ENCODE measurements at places on chromosomes 4 and X.

GRCh38 chrX:50721764-50722521 is 92.1 kb downstream of the SHROOM4 start:
- no peak for DNase-seq

- DNase-seq: no peak
These were observed 33.9 kb downstream of the RTL3 start for GRCh38 chrX:78624962-78625909.

DNA sequence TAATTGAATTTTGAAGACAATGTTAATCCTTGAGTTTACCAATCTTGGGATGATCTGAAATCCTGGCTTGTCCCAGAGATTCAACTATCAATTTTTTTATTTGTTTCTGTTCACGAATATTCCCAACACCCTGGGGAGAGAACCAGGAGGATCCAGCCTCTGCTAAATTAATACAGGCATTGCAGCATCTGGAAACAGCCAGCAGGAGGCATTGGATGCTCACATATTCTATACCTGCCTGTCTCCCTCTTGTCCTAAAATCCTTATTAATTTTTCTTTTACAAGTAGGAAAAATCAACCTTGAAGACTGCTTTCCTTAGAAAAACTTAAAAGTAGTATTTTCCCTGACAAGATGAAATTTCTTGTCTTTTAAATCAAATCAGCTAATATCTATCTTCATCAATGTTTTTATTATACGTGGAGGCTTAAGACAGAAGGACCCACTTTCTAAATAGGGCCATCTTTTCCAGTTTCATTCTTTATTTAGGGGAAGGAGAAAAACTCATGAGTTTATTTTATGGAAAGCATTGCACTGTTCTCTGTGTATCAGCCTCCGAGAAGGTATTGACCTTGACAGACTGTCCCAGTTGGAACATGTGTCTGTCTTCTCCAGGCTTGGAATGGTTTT is 102.4 kb downstream of the CLNK start:
- no peak for DNase-seq

GRCh38 chrX:110311437-110312230 is 6.3 kb downstream of the AMMECR1 start:
- DNase-seq: no peak

- no peak for DNase-seq
These were observed 3.2 kb upstream of the PCDH19 start for GRCh38 chrX:100413229-100413628.

- DNase-seq: peak; percentile 50
These were observed 754 bp downstream of the MTMR1 start for GRCh38 chrX:150693725-150694574.

- no peak for DNase-seq
These were observed 562.1 kb downstream of the TMA16 start for GRCh38 chr4:164056426-164057142.

DNA sequence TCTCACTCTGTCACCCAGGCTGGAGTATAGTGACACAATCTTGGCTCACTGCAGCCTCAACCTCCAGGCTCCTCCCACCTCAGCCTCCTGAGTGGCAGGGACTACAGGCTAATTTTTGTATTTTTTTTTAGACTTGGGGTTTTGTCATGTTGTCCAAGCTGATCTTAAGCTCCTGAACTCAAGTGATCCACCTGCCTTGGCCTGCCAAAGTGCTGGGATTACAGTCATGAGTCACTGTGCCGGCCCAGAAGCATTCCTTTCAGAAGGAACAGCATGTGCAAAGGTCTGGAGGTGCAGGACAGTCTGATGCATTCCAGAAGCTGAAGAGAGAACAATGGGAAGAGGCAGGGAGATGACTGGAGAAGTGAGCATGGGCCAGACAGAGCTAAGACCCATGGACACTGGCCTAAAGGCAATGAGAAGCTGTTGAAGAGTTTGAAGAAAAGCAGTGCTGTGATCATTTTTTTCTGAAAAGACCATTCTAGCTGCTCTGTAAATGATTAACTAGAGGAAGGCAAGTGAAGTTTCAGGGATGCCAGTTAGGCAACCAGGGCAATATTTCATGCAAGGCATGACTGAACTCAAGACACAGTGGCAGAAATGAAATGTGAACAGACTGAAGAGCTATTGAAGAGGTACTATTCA is 43.2 kb downstream of the MANBA start:
- DNase-seq: no peak

- no peak for DNase-seq
These were observed 639.6 kb downstream of the IQCM start for GRCh38 chr4:149176039-149176438.

DNA sequence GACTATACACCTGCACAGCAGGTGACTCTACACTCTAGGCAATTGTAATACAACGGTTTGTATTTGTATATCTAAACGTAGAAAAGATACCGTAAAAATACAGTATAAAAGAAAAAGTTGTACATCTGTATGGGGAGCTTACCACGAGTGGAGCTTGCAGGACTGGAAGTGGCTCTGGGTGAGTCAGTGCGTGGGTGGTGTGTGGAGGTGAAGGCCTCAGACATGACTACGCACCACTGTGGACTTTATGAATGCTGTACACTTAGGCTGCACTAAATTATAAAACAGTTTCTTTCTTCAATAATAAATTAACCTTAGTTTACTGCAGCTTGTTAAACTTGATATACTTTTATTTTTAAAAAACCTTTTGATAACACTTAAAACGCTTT is 85.0 kb upstream of the FAT1 start:
- DNase-seq: no peak

- DNase-seq: no peak
These were observed 282.7 kb downstream of the PPP3CA start for GRCh38 chr4:101064541-101065180.

DNA sequence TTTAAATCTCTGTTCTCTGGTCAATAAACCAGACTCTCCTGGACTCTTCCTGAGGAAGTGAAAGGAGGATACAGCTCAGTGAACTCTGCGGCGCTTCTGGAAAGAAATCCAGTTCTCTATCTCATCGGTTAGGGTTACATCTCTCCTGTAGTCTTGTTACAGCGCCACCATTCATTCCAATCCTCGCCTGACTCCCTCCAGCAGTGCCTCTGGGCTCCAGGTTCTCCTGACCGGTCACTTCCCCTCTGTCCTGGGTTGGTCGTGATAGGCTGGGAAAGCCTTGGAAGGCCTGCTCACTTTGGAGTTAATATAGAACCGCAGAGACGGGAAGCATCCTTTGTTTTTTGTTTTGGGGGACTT is 97.0 kb upstream of the STOX2 start:
- DNase-seq: no peak

GRCh38 chrX:36847496-36847895 is 160.7 kb upstream of the FAM47C start:
- DNase-seq: no peak

GRCh38 chr4:32396507-32397070 is 1676.4 kb downstream of the PCDH7 start:
- DNase-seq: no peak

DNA sequence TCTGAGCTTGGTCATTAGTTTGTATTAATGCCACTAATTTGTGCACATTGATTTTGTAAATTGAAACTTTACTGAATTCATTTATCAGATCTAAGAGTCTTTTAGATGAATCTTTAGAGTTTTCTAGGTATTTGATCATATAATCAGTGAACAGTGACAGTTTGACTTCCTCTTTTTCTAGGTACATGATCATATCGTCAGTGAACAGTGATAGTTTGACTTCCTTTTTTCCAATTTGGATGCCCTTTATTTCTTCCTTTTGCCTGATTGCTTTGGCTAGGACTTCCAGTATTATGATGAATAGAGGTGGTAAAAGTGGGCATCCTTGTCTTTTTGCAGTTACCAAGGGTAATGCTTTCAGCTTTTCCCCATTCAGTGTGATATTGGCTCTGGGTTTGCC is 421.4 kb upstream of the CPXCR1 start:
- no peak for DNase-seq

DNA sequence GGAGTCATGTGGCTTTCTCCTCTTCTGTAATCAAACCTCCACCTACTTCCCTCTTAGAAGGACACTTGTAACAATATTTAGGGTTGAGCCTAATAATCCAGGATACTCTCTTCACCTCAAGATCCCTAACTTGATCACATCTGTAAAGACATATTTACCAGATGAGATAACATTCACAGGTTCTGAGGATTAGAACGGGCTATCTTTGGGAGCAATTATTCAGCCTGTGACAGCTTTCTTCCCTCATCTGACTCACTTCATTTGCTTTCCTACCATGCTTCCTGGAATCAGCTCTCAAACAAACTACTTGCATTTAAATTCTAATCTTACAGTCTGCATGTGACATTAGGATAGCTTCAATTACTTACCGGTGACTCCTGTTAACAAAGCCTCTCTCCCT is 133.5 kb upstream of the NDST3 start:
- no peak for DNase-seq

- DNase-seq: no peak
These were observed at the start of gene ASMT for GRCh38 chrX:1614927-1615326. ASMT (plus strand) TSS chrX:1615059; CDS start chrX:1615200, 141 bp downstream.

GRCh38 chr4:139966383-139966782 is 187.6 kb downstream of the MAML3 start:
- DNase-seq: no peak

- no peak for DNase-seq
These were observed 216.6 kb upstream of the TLL1 start for GRCh38 chr4:165656399-165656798.

DNA sequence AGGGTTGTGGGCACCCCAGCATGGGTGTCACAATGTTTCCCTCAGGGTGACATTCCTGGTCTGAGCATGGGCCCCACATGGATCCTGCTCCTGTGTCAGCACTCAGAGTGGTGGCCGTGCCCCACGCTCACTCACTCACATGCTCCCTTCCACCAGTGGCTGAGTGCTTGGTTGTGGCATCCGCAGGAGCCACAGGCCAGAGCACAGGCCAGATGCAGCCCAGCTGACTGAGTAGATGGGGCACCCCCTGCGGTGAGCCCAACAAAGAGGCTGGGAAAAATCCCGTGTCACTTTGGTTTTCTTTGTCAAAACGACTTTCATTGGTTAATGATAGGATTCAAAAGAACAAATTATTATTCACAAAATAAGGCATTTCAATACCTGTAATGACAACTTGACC is 204.6 kb upstream of the ANXA10 start:
- no peak for DNase-seq

DNA sequence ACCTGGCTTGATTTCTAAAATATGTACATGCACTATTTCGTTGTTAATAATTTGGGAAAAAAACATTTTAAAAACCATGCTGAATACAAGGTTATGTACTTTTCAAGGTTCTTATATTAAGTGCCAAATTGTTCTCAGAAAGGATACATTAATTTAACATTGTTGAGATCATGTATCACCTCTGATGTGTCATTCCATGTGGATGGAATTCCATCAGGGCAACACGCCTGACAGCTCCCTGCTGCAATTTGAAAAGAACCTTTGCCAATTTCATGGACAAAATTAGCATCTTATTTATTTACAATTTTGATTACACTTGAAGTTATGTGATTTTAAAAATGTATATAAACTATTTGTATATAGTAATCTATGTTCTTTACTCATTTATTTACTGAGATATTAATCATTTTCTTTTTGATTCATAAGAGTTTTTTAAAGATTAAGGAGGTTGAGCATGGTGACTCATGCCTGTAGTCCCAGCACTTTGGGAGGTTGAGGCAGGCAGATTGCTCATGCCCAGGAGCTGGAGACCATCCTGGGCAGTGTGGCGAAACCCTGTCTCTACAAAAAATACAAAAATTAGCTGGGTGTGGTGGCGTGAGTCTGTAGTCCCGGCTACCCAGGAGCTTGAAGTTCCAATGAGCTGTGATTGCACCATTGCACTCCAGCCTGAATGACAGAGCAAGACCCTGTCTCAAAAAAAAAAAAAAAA is 142.8 kb downstream of the ENPP6 start:
- DNase-seq: no peak

GRCh38 chrX:153726286-153727122 is 1.8 kb downstream of the ABCD1 start:
- DNase-seq: no peak

GRCh38 chr4:48976041-48976440 is 10.0 kb upstream of the CWH43 start:
- no peak for DNase-seq

Data from activated T-helper 9 cell treated with anti-CD3 and anti-CD28 coated beads, Interleukin-2, amount 50 U/mL, for 16 hours (primary cell).